ENCODE measurements at places on chromosomes 6 and 20. TPM values are rescaled to one million over a fixed set of nuclear protein-coding genes. Genes with fewer than 3 reads are reported as not detected.

DNA sequence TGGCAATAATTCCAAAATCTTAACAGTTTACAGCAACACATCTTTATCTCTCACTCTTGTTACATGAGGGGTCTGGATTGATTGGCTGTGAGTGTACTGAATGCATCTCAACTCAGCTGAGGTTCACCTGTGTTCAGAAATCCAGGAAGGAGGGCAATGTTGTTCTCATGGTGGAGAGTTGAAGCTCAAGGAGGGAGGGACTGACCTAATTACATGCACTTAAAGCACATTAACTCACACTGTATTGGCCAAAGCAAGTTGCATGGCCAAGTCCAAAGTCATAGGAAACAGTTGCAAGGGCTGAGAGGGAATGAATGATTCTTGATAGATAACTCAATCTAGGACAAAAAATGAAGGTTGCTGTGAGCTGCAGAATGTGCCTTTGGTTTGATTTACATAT, 102.2 kb downstream of the DOK5 start:
- no peak for DNase-seq

DNA sequence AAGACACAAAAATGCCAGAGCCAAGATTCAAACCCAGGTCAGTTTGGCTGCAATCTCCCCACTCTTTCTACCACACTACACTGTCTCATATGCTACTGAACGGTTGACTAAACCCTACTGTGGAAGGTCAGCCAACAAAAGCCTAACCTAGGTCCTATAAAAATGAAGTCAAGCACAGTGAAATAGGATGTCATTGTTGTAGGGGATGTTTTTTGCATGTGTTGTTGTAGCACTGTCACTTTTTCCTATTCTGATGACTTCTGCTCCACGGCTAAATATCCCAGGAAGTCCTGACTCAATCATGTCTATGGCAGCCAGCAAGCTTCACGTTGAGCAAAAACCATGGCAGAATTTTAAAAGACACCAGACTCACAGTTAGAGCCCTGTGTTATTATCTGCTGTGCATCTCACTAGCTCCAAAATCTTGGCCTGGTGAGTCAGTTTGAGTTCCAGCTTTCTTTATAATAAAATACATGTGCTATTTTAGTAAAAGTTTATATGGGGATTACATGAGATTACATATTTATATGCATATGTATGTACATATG, 322.1 kb upstream of the NT5E start:
- DNase-seq: no peak

GRCh38 chr6:17923401-17923863, 64.0 kb downstream of the KIF13A start:
- DNase-seq: no peak

SLC32A1 gene
- polyA plus RNA-seq: not detected

PCK1 gene
- polyA plus RNA-seq: 2.9 TPM

C6orf89 gene
- 42.2 TPM for polyA plus RNA-seq

Data from urinary bladder (tissue), 4 donors.